ENCODE measurements at places on chromosomes 3 and 15.

GRCh38 chr3:194194051-194194756 is 58.3 kb downstream of the HES1 start:
- no peak for DNase-seq

DNA sequence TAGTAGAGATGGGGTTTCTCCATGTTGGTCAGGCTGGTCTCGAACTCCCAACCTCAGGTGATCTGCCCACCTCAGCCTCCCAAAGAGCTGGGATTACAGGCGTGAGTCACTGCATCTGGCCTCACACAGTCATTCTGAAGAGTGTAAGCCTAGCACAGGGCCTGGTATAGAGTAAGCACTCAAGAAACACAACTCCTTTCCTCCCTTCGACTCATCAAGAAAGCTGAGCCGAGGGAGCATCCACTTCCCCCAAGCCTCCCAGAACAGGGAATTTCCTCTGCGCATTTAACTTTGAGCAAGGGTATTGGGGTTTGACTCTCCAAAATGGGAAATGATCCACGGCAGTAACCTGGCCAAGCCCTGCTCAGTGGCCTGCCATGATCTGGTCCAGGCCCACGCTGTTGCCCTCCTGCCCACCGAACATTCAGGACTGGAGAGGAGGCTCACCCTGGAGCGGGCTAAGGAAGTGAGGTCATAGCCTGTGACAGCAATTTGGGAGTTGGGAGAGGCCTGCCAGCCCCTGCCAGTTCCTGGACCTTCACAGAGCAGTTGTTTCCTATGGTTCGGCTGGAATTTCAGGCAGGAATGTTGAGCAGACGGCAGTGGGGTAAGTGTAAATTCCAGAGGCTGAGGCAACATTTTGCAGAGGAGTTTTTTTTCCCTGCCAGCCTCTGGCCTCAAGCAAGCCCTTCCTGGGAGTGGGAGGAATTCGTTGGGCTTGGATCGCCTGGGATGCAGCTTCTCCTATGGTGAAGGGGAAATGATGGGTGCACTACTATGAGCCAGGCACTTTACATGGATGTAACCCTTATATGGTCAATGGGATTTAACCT is 21.2 kb upstream of the SMAD3 start:
- DNase-seq = no peak

DNA sequence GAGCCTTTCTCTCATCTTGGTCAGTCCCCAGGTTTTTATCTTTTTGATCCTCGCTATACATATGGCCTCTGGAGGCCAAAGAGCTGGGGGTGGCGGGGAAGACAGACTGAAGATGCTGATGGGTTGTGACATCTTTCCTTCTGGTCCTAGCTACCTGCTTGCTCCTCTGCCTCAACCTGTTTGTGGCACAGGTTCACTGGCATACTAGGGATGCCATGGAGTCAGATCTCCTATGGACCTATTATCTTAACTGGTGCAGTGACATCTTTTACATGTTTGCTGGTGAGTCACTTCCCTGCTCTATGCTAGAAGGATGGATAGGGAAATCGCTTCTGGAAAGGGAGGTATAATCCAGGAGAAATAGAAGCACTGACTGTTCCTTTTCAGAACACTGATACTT is 8.8 kb downstream of the TMEM202 start:
- no peak for DNase-seq

GRCh38 chr3:133038089-133038730 is at the start of gene TMEM108:
Gene TMEM108 (plus strand): TSS chr3:133038391.
- DNase-seq = no peak

DNA sequence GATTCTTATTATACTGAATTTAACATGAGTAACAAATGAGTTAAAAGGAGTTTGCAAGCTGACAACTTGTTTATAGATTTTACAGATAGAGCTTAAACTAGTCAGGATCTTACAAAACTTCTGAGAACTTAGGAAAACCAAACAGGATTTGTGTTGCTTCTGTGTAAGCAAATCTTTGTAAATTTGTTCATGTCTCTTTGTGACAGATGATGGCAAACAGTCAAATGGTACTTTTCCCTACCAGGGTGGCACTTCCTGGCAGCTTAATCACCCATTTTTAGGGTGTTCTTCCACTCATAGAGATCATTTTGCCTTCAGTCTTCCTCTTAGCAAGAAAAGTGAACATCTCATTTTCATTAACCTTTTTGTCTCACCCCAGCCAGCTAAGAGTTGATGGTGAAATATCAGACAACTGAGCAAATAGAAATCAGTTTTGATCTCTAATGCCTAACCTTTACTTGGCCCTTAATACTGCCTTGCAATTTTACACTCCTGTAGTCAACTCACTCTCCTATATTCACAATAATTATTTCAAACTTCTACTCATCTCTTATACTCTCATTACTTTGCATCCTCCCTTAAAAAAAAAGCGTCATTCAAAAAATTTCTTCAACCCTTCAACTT is 23.7 kb upstream of the NECTIN3 start:
- DNase-seq = no peak

DNA sequence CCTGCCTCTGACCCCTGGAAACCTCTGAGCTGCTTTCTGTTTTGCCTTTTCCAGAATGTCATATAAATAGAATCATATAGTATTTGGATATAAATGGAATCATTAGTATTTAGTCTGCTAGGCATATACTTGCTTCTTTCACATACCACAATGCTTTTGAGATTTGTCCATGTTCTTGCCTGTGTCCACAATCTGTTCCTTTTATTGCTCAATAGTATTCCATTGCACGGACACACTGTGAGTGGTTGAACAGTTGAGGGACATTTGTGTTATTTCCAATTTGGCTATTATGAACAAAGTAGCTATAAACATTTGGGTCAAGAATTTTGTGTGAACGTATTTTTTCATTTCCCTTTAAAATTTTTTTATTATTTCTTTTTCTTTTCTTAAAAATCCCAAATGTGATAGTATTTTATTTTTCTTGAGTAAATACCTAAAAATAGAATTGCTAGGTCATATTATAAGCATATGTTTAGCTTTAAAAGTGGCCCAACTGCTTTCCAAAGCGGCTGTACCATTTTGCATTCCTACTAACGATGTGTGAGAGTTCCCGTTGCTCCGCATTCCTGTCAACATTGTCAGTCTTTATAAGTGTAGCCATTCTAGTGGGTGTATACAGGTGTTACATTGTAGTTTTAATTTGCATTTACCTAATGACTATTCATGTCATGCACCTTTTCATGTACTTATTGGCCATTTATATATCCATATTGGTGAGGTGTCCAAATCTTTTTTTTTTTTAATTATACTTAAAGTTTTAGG is 26.5 kb downstream of the WDR53 start:
- no peak for DNase-seq

DNA sequence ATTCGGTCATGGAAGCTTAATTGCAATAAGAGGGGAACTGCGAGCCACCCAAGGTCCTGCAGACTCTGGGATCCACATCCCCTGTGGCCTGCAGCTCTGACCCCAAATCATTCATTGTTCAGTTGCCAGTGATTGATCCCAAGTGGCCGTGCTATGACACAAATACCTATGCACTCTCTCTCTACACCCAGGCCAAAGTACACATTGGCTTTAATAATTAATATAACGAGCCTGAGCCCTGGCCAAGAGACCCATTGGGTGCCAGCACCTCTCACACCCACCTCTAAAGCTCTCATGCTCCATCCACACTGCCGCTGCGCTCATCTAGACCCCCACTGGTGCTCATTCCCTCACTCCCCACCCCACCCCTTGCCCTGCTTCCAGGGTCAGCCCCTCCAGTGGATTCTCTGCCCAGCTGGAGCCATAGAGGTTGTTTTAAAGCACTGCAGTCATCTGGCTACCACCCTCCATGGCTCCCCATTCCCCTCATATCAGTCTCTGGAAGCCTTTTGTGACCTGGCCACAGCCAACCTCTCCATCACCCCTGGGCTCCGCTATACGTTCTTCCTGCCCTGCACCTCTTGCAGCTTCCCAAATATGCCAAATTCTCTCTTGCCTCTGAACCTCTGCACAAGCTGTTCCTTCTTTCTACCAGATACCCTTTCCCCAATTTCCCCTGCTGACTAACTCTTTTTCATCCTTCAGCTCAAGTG is 37.7 kb upstream of the SLC6A6 start:
- DNase-seq = no peak

GRCh38 chr3:106452096-106452495 is 583.3 kb upstream of the CBLB start:
- no peak for DNase-seq

DNA sequence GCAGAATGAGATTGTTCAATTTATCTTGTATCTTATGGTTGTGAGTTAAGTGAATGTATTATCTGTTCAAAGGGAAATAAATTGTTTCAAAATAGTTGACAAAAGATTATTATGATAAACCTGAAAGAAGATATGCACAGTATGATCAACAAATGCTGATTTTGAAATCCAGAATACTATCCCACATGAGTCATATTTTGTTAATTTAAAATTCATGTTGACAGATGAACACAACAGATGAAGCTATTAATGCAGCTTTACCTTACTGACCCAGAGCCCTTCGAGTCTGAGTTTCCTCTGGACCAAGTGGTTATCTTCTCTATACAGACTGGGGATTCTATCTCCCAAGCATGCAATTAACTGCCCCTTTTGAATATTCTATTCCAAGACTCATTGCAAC is 482.8 kb downstream of the FGF12 start:
- DNase-seq = no peak

DNA sequence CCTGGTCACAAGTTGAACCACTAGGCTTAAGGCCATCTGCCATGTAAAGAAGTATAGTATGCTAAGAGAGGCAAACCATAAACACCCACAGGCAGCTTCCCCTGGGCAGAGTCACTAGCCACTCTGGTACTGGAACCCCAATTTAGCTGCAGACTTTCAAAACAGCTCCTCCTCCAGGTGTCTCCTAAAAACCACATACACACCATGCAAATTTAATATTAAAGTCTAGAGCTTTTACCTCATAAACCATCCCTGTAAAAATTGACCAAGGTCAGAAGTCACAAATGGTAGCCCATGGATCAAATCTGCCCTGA is 99.1 kb upstream of the STT3B start:
- DNase-seq = no peak
